ENCODE measurements at places on chromosomes 11 and 22. TPM values are rescaled to one million over a fixed set of nuclear protein-coding genes. Genes with fewer than 3 reads are reported as not detected.
A peak's percentile ranks its signal among the peaks of the same experiment; 100 is the strongest.

Gene TBX10
- not detected for total RNA-seq

Gene TREH
- not detected for total RNA-seq

DNA sequence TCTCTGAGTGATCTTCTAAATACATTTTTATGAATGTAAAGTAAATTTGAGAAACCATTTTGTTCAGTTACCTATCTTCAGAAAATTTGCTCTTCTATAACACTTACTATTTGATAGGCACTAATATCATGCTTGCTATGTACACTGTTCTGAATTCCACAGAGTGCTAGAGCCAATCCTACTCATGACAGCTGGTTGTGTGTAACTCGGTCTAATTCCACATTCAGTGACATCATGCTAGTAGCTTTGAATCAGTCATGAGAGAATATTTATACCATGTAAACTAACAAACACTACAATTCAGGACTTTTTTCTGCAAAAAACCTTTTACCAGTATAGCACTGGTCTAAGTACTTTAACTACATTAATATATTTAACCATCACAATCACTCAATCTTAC, 902.9 kb downstream of the DLG2 start:
- DNase-seq: no peak

DNA sequence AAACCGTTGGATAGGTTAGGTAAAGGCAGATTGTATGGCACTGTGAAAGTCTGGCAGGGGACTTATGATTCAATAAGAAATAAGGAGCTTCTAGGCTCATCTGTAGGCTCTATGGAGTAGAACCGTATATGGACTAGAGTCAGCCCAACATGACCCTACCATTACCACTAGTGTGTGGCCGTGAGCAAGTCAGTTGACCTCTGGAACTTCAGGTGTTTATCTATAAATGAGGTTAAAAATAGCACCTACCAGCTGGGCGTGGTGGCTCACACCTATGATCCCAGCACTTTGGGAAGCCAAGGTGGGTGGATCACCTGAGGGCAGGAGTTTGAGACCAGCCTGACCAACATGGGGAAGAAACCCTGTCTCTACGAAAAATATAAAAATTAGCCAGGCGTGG, 4.4 kb downstream of the HINFP start:
- no peak for DNase-seq

DNA sequence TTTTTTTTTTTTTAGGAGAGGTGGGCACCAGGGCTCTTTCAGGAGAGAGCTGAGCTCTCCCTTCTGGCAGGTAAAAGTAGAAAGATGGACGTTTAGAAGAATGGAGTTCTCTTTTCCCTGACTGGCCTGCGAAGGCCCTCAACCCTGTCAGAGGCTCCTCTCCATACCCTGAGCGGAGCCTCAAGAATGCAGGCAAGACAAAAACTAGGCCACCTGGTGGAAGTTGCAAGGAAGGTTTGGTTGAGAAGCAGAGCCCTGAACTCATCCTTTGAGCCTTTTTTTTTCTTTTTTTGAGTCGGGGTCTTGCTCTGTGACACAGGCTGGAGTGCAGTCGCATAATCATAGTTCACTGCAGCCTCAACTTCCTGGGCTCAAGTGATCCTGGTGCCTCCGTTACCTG, 1.4 kb downstream of the OTOG start:
- DNase-seq: peak; percentile 30

DNA sequence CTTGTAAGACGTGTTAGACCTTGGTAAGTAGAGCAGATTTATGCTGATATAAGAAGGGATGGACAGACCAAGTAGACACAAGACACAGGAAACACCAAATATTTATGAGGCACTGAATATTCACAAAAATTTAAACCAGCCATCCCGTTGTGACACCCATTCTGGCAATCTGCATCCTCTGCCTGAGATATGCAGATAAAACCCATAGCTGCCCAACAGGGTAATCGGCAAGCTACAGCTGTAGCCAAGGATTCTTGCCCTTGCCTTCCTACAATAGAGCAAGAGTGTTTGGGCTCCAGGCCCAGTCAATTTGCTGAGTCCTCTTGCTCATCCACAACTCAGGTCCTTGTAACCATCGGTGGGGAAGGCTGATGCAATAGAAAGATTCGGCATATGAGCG, 18.5 kb upstream of the MPZL2 start:
- DNase-seq: no peak

DNA sequence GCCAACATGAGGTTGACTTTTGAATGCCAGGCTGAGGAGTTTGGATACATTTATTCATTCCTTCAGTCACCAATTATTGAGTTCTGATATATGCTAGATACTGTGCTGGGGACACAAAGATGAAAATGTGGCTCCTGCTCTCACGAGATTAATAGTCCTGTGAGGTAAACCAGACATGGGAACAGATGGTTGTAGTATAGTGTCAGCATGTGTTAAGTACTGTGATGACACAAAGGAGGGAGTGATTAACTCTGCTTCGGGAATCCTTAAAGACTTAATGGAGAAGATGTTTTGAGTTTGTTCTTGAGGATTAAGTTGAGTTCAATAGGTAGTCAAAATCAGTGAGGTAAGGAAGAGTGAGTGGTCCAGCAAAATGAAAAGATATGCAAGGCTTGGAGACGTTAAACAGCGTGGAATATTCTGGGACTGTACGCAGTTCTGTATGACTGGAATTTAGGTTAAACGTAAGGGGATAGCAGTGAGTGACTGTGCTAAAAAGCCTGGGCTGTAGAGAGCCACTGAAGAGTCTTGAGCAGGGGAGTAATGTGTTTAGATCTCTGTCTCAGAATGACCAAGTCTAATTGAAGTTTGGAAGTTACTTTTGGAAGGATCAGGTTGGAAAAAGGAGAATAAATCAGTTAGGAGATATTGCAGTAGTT, 11.8 kb downstream of the RNF121 start:
- DNase-seq: no peak
